Gastroesophageal sphincter (tissue), 4 donors: ENCODE measurements at places on chromosomes 7 and 10. TPM values are rescaled to one million over a fixed set of nuclear protein-coding genes. Genes with fewer than 3 reads are reported as not detected.

Gene CYP3A7
- not detected for total RNA-seq

Gene SKIDA1
- 3.4 TPM for total RNA-seq

Gene CDK14
- total RNA-seq = 17.4 TPM

Gene PKD2L1
- total RNA-seq = not detected

- no peak for ATAC-seq
Observed at GRCh38 chr7:39304178-39304577, 262.0 kb upstream of the YAE1 start.

- ATAC-seq = no peak
Observed at GRCh38 chr10:118214776-118215175, 127.3 kb downstream of the FAM204A start.

DNA sequence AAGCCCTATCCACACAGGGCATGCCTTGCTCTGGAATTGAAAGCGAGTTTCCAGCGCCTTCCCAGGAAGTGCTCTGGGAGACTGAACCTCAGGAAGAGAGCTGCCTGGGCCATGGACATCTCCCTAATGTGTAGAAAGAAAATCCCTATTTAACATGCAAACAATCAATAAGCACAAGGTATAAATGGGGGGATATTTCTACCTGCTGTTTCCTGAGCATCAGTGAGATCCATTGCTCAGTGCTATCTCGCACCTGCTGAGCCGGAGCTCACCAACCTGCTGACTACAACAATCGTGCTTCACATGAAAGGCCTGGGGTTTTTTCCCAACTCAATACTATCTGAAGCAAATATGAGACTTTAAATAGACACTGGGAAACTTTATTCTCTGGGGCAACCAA is 584.0 kb downstream of the GLRX3 start:
- no peak for ATAC-seq
